ENCODE measurements at places on chromosomes 4 and X.

DNA sequence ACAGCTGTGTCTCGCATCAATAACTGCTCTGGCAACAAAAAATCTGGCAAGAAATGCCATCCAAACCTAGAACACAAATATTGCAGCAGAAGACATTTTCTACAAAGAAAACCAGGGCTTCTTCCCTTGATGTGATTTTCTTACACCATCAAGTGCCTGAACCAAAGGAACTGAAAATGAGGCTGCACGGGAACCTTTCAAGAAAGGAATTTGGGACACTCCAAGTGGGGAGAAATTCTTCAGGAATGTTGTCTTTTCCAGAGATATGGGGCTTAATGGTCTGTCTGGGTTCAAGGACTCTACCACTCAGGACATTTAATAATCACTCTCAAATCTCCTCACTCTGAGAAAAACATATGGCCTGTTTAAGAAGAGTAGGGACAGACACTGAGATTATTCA lies 57.6 kb downstream of the PRDM5 start:
- DNase-seq: no peak

- no peak for DNase-seq
Observed at GRCh38 chrX:154010330-154011087, 9.2 kb downstream of the IRAK1 start.

- peak; percentile 72 for DNase-seq
Observed at GRCh38 chr4:107734120-107734519, 14.1 kb upstream of the PAPSS1 start.

DNA sequence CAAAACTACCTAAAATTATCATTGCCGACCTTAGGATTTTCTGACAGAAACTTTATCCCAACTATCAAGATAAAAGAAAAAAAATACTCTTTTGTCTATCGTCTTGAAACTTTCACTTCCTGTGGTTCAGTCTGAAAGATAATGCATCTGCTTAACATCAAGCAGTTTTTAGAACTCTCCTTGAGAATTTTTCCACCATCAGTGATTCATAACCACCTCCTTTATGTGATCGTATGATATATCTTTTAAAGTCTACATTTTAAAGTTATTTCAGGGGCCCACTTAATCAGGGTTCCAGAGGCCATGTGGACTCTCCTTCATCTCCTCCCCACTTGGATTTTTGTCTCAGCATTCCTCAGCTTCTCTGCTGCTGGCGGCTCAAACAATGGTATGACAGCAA lies 272.8 kb upstream of the TENM3 start:
- DNase-seq: no peak

- DNase-seq: no peak
Observed at GRCh38 chr4:5086535-5086934, 35.3 kb downstream of the STK32B start.

DNA sequence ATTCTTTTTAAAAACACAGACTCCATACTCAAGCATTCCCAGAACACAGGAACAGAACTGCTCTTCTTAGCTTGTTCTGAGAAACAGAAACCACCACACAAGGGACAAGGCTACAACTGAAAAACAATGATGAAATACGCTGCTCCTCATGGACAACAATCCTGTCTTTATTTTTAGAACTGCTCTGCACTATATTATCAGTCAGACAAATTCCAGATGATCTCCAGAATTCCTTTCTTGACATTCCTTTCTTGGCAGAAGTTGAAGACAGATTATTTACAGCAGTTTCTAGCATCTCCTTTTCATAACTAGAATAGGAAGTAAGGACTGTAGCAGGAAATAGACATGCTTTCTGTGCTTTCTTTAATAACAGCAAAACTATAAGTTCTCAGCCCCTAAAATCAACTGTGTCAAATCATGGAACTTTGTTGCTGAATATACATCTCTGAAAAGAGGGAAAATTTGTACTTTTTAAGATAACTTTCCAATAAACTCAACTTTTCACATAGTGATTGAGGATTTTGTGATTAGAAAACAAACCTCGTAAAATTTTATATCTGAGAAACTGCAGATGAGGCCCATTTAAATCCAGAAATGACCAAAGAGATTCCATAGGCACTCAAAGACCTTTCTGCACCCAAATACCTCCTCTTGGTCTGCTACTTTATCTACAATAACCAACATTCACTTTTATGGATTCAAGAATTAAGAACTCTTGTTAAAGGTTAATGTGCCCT lies 35.9 kb downstream of the ANTXR2 start:
- no peak for DNase-seq

GRCh38 chr4:183876268-183876934 lies 28.7 kb upstream of the STOX2 start:
- peak; percentile 67 for DNase-seq

- no peak for DNase-seq
Observed at GRCh38 chr4:110629780-110630687, 7.2 kb upstream of the PITX2 start.

GRCh38 chr4:83109480-83110222 lies 4.9 kb downstream of the PLAC8 start:
- peak; percentile 65 for DNase-seq

GRCh38 chrX:97564496-97564895 lies 680.8 kb downstream of the RPA4 start:
- DNase-seq: no peak
